Retina (tissue), 1 donor: ENCODE measurements at places on chromosomes 12 and 14.

DNA sequence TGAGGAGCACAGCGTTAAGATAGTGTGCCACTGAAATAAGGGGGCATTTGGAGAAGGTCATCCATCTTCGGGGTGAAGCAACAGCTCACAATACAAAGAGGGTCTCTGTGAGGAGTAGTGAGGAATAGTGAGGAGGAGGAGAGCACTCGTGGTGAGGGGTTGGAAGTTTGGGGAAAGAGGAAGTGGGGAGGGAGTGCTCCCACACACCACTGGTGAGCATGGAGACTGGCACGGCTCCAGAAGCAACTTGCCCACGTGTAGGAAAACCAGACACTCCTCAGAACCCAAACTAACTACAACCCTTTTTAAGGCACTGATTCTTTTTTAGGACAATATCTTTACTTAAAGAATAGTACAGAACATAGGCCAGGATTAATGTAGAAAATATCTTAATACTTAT, 48.9 kb downstream of the GALNT8 start:
- no peak for DNase-seq

DNA sequence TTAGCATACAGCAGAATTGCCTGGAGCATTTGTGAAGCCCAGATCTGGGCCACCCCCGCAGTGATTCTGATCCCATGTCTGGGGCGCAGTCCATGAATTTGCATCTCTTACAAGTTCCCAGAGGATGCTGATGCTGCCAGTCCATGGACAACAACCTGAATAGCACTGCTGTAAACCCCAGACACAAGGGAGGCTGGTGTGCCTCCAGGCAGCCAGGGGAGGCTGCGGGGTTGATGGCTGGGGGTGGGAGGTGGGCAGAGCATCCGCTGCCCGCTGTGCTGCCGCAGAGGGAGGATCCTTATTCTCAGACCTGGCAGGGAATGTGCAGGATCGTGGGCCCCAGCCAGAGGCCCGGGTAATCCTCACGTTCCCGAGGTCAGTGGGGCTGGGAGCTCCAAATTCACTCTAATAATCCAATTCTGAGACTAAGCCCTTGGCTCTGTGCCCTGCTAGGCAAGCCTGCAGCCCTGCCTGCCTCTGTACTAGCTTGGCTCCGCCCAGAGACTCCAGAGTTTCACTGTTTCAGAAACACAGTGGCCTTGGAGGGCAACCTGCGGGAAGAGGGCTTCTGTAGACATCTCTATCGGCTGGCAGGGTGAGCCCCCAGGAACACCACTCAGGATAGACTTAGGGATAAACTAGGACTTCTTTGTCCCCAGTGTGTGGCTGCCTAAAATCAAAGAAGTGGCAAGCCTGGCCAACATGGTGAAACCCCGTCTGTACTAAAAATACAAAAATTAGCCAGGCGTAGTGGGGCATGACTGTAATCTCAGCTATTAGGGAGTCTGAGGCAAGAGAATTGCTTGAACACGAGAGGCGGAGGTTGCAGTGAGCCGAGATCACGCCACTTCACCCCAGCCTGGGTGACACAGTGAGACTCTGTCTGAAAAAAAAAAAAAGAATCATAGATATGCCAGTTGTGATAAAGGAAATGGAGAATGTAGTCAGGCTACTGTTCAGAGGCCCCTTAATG, 17.8 kb upstream of the MLEC start:
- DNase-seq, result peak; percentile 39

DNA sequence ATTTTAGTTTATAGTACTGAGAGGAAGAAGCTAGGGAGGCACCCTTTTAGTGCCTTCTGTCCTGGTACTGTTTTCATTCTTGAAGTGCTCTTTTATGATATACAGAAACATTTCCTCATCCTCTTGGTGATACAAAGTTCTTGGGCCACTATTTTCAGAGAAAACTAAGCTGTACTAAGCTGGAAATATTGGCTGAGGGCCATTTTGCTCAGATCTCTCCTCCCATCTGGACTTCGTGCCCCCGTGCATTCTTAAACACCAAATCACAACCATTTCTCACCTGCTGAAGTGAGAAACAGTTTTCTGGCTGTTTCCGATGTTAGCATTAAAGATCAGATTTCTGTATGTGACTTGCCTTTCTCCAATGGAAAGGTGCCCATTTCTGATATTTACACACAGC, 158.9 kb downstream of the FBXL14 start:
- DNase-seq, result no peak

- no peak for DNase-seq
These were observed 17.1 kb upstream of the MED13L start for GRCh38 chr12:116294454-116295165.

- DNase-seq, result no peak
These were observed 4.4 kb downstream of the CHST11 start for GRCh38 chr12:104460973-104461698.
